ENCODE measurements at places on chromosomes 7 and 10.

DNA sequence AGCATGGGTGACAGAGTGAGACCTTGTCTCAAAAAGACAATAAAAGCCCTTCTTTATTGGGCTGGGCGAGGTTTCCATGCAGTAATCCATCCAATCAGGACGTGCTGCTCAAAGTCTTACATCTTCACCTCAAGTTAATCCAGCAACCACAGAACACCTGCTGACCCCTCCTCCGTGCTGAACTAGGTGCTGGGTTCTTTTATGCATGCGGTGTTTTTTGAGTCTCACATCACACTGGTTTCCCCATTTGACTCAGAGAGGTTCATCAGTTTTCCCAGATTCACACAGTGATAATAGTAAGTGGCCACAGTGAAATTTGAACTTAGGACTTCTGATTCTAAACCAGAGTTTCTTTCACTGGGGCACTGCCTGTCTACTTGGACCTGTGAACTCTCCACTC is 58.3 kb upstream of the GTF2I start:
- no peak for DNase-seq

DNA sequence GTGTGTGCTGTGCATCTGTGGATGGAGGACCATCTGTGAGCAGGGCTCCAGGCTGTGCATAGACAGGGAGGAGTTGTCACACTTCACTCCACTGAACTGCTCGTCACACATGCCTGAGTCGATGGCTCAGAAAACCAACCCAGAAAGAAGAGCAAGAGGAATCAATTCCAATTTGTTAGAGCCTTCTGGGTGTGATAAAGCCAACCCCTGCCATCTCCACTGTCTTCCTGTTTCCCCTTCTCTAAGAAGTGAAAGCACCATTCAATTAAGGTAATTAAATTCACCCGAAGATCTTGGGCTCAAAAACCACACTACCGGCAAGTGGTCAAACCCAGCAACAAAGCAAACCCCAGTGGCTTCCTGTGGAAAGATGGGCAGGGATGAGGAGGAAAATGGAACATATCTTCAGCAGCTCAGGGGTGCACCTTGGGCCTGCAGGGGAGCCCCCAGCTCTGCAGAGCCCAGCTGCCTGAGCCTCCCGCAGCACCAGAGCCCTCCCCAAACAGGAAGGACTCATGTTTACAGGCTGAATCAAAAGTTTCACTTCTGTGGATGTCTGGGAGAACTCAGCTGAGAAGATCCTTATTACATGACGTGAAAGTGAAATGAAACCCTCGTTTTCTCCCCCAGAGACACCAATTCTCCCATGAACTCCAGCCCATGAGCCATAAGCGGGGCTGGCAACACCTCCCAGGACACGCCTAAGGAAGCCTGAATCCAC is 10.9 kb downstream of the C10orf71 start:
- DNase-seq: no peak

DNA sequence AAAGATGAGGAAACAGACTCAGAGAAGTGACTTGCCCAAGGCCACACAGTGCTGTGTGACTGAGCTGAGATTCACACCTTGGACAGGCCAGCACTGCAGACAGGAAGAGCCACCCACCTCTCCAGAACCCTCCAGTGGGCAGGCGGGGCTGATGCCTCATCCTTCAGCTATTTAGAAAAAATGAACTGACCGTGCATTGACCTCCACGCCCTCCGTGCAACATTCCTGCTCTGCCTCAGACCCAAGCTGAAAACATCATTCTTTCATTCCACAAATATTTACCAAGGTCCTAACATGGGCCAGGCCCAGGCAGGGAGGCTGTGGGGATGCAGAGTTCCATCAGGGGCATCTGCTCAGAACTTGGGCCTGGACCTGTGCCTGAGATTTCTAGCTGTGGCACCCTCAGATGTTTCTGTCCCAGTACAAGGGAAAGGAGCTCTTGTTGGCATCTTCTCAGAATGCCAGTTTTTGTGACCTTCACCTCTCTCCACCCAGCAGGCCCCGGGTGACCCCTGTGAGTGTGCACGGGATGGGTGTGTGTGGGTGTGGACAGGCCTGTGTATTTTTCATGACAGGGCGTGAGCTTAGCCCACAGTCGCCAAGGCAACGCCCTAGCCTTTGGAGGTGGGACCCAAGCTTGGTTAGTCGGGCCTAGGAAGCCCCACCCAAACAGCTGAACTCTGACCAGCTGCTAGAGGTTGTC is 6.5 kb downstream of the VSIR start:
- DNase-seq: peak; percentile 93

DNA sequence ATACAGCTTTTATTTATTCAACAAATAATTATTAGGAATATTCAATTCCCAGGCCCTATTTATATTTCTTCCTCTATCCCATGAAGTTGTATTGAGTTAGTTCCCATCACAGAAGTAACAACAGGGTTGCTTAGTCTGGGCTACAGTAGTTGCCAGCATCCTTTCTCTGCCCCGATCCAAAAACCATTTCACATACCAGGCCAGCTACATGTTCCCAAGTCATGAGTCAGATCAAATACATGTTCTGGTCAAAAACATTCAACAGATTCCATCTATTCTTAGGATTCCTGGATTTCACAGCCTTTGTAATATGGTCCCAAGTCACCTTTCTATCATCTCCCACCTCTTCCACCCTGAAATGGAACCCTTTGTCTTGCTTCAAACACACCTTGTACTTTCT is 91.6 kb downstream of the RAB11FIP2 start:
- DNase-seq: peak; percentile 52

- peak; percentile 97 for DNase-seq
Measured at GRCh38 chr7:29285444-29285793, 90.8 kb downstream of the CHN2 start.

DNA sequence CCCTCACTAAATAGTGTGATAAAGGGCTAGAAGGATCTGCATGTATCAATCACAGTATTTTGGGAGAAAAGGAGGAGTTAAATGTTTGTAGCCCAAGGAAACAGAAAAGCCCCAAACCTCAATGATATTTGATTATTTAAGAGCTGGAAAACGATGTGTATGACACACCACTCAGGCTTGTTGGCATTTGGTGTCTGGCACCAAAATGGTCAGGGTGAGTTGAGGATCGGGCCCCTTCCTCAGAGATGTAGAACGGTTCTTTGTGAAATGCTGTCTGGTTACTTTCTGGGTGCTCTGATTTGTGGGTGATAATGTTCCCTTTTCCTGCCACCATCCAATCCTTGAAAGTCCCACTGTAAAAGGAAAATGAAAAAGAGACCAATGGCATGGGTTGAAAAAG is 113.7 kb downstream of the CCDC3 start:
- DNase-seq: no peak

DNA sequence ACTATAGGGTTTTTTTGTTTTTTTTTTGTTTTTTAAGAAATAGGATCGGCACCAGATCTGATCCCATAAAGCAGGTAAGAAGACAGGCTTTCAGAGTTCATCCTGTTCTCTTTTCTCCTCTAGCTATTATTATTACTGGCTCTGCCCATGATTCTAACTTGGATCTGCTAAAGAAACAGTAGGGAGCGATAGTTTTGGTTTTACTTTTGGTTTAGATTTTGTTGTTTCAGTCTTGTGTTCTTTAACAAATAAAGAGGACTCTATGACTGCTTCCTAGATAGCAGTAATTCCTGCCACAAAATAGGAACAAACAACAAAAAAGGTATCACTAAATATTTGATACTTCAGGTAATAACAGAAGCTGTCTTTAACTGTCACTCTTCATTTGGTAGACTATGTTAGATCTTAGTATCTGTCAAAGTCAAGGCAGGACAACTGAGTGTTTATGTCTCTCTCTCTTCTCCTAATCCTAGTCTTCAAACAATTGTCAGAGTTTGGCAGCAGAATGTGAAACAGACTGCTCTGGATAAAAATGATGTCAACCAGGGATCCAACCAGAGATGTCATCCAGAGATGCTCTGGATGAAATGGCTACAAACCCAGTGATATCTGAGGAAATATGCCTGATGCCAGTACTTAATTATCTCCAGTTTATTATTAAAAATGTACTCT is 99.8 kb downstream of the KMT2C start:
- DNase-seq: no peak

DNA sequence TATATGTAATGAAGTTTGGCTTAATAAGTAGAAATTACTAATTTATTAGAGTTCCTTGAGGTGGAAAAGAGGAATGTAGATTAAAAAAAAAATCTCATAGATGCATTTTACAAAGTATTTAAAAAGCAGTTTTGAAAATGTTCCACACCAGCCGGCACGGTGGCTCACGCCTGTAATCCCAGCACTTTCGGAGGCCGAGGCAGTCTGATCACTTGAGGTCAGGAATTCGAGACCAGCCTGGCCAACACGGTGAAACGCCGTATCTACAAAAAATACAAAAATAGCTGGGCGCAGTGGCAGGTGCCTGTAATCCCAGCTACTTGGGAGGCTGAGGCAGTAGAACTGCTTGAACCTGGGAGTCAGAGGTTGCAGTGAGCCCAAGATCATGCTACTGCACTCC is 3.2 kb upstream of the CHRM2 start:
- DNase-seq: no peak

GRCh38 chr10:44380829-44381600 is 3.9 kb downstream of the CXCL12 start:
- DNase-seq: no peak

- no peak for DNase-seq
Measured at GRCh38 chr10:53528974-53529373, 756.4 kb upstream of the MBL2 start.

- DNase-seq: no peak
Measured at GRCh38 chr10:28985137-28985885, 303.6 kb upstream of the LYZL1 start.

DNA sequence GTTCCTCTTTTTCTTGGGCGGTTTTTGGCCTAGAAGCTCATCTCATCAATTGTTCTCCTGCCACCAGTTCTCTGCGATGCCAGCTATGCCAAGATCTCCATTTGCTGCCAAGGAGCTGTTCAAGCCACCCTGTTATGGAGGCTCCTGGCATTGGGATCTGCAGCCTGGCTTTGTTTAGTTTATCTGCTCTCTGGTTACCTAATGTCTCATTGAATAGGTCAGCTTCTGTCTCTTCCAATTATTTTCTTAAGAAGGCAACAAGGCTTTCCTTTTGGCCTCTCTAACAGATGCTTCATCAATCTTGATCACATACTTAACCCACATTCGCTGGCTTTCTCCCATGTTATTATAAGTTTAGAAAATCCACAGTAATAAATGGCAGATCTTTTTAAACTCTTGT is 20.6 kb upstream of the SDK1 start:
- no peak for DNase-seq

DNA sequence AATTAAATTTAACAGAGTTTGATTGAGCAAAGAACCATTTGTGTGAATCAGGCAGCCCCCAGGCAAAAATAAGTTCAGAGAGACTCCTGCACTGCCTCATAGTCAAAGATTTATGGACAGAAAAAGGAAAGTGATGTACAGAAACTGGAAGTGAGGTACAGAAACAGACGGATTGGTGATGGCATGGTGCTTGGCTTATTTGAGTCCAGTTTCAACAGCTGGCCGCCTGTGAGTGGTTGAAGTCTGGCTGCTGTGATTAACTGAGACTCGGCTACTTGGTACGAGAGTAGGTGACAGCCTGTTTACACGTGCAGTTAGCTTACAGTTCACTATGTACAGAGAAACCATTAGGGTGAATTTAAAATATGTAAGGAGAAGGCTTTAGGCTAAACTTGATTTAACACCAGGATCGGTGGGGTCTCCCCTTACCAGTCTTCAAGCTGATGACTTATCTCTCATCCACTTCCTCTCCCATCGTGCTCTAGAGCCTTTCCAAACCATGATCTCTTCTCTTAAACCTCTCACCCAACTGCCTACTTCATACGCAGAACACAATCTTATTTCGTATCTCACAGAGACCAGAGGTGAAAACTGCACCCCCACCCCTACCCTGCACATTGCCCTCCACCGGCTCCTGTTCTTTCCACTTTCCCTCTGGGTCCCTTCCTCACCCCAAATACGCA is 5.0 kb upstream of the MSMB start:
- DNase-seq: no peak

DNA sequence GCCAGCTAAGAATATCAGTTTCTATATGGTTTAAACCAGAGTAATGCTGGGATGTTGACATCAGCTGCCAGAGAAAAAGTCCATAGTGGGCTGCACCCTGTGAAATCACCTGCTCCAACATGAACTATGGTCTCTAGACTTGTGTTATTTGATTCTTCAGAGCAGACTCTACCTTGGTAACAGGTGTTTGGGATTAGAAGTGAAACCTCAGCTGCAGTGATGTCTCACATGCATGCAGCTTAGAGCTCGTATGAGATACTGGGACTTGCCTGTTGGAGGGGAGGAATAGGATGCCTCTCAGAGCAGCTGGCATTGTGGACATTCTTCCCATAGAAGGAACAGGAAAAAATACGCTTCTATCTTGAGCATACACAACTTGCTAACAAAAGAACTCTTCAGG is 287.1 kb upstream of the CSTF2T start:
- no peak for DNase-seq

DNA sequence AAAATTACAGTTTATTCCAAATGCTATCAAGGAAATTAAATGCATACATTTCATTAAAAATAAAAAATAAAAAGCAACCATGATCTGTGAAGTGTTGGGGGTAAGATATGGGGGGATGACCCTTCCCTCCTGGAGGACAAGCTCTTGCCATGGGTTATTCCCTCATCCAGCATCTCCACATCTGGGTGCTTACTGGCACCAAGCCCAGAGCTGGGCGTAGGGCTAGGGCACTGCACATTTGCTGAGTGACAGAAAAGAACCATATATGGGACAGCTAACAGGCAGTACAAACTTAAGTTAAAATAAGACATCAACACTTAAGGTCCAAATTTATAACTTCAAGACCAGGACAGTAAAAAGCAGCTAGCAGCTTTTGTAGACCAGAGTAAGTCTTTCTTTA is 10.2 kb downstream of the CCDC6 start:
- DNase-seq: no peak

DNA sequence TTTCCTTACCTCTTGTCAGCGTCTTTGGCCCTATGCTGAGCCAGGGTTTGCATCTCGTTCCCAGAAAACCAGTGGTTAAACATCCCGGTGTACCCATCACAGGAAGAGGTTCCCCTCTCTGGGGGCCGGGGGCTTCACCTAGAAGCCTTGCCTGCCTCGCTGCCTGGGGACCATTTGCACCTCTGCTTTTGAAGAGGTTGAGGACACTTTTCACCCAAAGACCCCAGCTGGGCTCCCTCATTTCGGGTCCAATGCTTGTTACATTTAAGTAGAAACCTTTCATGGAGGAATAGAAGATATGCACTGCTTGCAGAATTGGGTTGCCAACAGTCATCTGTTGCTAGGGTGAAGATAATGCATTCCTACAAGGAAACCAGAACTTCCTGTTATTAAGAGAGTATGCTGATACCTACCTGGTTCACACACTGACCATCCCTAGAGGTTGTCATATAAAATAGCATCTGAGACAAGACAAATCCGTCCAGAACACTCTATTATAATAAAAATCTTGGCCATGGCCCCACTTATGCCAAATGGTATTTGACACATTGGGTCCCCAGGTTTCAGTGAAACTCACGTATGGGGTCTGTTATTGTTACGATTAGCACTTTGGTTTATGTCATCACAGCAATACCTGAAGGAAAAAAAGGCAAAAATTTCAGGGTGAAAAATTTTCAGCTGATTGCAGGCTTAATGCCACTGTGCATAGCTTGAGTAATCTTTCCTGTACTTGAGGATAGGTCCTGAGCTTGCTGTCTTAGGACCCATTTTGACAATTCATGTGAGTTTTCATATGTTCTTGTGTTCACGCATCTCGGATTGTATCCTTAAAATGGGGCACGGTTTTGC is 917 bp downstream of the ZNF365 start:
- DNase-seq: no peak
